Calu3 (cell line): ENCODE measurements at places on chromosomes 5 and 9. TPM values are rescaled to one million over a fixed set of nuclear protein-coding genes. Genes with fewer than 3 reads are reported as not detected.

The PPP2R2B gene
- total RNA-seq = 1.2 TPM in 1 of 2 replicates, not detected in the other

The TRMO gene
- total RNA-seq = 4.8 and 5.0 TPM in 2 replicates

GRCh38 chr9:91495450-91495849, 71.8 kb upstream of the NFIL3 start:
- DNase-seq = no peak

DNA sequence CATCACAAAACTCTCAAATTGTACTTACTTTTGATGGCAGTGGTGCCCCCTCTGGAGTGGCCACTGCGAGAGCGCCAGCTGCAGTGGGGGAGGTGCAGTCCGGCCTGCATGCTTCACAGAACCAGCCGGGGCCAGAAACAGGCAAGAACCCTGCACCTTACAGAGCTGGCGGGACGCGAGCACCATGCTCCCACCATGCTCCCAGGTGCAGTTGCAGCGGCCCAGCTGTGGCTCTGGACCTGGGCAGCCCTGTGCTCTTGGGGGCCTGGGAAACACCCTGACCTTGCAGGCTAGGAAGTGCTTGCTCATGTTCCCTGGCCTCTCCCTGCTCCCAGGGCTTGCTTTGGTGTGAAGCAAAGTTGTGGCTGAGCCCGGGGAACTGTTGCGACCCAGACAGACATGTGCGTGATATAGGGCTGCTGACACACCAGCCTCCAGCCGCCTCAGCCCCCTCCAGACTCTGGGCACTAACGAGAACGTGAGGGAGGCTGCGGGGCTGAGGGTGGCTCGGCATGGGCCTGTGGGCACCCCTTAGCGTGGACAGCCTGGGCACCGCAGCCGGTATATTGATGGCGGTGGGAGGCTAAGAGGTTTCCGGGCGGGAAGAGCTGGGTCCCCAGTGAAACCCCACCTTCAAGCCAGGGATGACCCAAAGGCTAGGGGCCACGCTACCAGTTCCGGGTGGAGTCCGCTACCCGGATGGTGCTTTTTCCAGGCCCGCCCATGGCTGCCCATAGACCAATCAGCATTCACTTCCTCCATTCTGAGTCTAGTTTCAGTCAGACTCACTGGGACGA, 1809.9 kb upstream of the ACO1 start:
- DNase-seq = no peak

DNA sequence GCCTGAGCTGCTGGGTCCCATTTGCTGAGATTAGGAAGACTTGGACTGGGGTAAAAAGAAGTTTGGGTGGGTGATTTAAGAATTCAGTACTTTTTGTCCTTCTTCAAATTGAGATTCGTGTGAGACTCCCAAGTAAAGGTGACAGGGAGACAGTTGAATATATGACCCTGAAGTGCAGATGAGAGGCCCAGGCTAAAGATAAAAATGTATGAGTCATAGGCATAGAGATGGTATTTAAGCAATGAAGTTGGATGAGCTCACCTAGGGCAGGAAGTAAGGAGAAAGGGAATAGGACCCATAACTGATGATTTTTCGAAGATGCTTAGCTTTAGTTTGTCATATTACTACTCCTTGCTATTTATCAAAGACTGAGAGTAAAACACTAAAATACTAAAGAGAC, 255.9 kb upstream of the ADRA1B start:
- DNase-seq = no peak

DNA sequence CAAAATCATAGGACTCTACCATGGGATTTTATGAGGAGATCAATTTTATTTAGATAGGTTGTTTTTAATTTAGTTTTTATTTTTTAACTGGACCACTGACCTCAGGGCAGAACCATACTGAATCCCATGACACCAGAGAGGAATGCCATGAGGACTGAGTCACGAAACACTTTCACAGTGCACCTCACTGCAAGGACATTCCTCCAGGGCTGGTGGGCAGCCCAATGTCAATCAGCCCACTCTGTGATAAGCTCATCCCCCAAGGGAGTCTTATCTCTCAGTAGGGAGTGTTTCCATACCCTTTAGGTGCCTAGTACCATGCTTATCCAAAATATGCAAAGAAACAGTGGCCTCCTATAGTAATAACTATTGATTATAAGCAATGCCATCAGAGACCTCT, 224.5 kb upstream of the CDH6 start:
- no peak for DNase-seq
